ENCODE measurements at places on chromosomes 6 and 20. TPM values are rescaled to one million over a fixed set of nuclear protein-coding genes. Genes with fewer than 3 reads are reported as not detected.

The SLC17A2 gene
- total RNA-seq: not detected

The RALGAPA2 gene
- 109 TPM for total RNA-seq

The TAAR9 gene
- not detected for total RNA-seq

The CASS4 gene
- 0.09 TPM for total RNA-seq

The MYCT1 gene
- not detected for total RNA-seq

The SLC16A10 gene
- 8.1 TPM for total RNA-seq

The DLL1 gene
- 75.3 TPM for total RNA-seq

The BNIP5 gene
- total RNA-seq: 0.10 TPM

The MED23 gene
- total RNA-seq: 36.2 TPM

The PACRG gene
- 2.4 TPM for total RNA-seq

The TMEM151B gene
- total RNA-seq: 3.5 TPM

The HLA-F gene
- not detected for total RNA-seq

The PRKN gene
- total RNA-seq: 4.6 TPM

The C4B gene
- 6.6 TPM for total RNA-seq

The MMP24 gene
- total RNA-seq: 3.4 TPM

The DSP gene
- 366 TPM for total RNA-seq

The CPXM1 gene
- total RNA-seq: 130 TPM

The TSHZ2 gene
- 22.9 TPM for total RNA-seq

The FAXC gene
- total RNA-seq: 23.9 TPM

The RAB44 gene
- total RNA-seq: not detected
